ENCODE measurements at places on chromosomes 4 and X.

- DNase-seq: no peak
Measured at GRCh38 chr4:75142850-75143249, 209.9 kb downstream of the PARM1 start.

- DNase-seq: no peak
Measured at GRCh38 chr4:147037069-147037468, 91.4 kb upstream of the TTC29 start.

- no peak for DNase-seq
Measured at GRCh38 chr4:156248917-156249316, 295.3 kb upstream of the CTSO start.

DNA sequence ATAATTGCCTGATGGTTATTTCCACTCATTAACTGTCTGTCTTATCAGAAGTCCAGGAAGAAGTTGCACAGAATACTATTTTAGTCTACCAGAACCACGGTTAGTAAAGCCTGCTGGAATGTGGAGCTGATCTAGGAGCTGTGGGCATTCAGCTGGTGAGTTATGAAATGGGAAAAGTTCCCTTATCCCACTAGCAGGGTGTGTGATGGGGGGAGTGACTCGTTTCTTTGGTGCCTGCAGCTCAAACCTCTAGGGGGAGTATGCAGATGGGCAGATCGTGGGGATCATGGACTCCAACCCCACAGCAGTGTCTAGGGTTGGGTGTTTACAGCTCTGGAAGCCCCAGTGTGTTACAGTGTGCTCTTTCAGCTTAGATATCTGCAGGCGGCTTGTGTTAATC lies 305.7 kb upstream of the BOD1L1 start:
- DNase-seq: peak; percentile 25

DNA sequence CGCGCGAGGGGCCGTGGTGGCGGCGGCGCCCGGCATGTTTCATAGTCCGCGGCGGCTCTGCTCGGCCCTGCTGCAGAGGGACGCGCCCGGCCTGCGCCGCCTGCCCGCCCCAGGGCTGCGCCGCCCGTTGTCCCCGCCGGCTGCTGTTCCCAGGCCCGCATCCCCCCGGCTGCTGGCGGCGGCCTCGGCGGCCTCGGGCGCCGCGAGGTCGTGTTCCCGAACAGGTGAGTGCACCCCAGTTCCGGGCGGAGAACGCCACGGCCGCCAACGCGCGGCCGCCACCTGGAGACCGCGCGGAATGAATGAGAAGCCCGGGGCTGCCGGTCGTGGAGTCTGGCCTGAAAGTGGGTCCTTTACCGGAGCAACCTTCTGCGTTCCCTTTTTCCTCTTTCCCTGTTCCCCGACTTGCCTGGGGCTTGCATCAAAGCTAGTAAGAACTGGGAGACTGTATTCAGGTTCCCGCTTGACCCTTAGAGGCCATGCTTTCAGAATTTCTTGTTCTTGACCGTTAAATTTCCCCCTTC lies 429 bp downstream of the NOCT start:
- DNase-seq: no peak

DNA sequence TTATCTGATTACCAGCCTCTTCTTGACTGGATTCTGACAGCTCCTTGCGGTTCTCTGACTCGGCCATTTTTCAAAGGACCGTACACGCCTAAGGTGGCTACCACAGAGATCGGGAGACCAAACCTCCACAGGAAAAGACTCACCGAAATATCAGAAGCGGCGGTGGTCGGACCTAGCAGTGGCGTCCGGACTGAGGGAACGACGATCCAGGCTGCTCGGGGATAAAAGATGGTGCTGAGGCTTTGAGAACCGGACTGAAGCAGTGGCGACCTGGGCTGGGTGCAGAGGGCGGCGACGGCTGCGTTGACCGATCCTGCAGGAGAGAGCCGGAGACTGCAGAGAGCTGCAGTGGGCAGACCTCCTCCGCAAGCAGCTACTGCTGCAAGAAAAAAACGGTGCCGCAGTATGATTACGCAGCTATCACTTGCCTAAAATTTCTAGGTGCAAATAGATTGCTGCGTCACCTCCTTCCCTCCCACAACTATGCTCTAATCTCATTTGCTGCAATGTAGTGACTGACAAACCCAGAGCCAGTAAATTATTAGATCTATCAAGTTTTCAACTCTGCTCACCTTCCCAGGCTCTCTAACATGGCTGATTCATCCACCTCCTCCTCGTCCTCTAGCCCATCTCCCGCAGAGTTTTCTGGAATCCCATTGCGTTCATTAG lies at the start of gene NAP1L2:
Gene NAP1L2, minus strand, starts transcription at position 426 of the 669 bp plus-strand sequence. Its CDS starts 359 bp downstream, at position 67.
- DNase-seq: no peak

- no peak for DNase-seq
Measured at GRCh38 chr4:24877868-24878635, 34.8 kb downstream of the CCDC149 start.

DNA sequence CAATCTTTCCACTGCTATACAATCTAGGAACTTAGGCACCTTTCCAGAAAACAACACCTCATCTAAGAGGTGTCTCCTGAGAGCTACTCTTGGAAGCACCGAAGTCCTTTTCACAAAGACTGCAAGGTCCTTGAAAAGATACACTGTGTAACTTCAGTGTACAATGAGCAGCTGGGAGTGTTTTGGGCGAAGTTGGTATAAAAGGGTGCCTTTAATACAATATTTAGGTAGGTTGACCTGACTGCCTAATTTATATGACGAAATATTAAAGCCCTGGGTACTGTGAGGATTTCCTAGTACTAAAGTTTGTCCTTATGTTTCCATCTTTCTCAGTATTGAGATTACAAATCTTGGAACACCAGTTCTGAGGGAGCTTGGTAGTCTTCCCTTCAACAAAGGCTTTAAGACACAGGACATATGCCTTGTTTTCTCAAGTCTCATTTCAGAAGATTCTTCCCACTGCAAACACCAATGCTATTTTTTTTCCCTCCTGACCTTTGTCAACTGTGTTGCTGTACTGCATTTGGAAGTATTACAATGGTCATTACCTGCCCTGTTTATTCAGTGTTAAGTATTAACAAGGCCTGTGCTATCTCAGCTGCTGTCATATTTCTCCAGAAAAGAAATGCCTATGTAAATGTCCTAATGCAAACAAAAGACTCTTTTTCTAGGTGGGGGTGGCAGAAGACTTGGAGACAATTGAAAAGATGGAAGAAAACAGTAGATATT lies 134.2 kb downstream of the MAML3 start:
- no peak for DNase-seq

GRCh38 chr4:17280261-17281018 lies 231.4 kb downstream of the QDPR start:
- no peak for DNase-seq

- no peak for DNase-seq
Measured at GRCh38 chrX:39115166-39115565, 313.9 kb downstream of the MID1IP1 start.

DNA sequence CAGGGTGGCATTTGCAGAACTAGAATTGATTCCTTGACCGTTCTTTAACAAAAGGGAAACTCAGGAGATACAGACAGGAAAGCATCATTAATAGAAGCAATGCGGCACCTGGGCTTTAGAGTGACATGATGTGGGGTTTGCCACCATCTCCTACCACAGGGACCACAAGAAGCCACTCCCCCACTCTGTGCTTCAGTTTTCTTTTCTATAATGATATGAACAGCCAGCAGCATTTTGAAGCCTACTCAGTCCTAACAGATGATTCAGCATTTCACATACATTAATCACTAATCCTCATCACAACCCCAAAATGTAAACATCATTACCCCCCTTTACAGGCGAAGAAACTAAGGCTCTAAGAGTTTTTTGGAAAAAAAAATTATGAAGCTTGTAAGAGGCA lies 22.9 kb downstream of the CCDC149 start:
- no peak for DNase-seq

DNA sequence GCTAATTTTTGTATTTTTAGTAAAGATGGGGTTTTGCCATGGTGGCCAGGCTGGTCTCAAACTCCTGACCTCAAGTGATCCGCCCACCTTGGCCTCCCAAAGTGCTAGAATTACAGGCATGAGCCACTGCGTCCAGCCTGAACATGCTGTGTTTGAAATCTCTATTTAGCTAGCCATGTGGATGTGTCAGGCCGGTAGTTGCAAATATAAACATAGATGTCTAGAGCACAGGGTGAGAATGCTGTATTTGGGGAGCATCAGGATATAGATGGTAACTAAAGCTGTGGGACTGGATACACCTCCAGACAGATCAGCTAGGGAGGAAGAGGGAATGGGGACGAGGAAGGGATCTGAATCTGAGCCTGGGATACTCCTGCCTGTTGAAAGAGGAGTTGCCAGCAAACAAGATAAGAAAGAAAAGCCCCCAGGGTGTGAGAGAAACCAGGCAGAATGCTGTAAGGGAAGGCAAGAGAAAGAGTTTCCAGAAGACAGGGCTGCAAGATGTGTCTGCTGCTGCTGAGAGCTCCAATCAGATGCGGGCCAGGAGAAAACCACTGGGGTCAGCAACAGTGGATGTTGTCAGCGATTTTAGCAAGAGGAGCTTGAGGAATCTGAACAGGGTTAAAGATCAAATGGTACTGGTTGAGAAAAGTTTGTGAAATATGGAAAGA lies 177.4 kb downstream of the PALLD start:
- DNase-seq: no peak

GRCh38 chr4:127881563-127881864 lies 821 bp downstream of the PLK4 start:
- no peak for DNase-seq

DNA sequence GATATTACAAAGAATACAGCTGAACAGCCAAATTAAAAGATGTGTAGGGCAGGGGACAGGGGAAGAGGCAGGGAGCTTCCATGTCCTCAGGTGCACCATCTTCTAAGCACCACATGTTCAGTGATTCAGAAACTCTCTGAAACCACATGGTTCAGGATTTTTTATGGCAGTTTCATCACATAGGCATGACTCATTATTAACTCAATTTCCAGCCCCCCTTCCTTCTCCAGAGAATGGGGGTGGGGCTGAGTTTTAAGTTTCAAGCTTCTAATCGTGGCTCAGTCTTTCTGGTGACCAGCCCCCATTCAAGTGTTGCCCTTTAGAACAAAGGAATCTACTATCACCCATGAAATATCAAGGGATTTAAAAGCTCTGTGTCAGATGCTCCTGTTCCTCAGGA lies 317.8 kb upstream of the GALNT7 start:
- peak; percentile 61 for DNase-seq

- no peak for DNase-seq
Measured at GRCh38 chrX:107714206-107714891, 61.2 kb downstream of the TSC22D3 start.

DNA sequence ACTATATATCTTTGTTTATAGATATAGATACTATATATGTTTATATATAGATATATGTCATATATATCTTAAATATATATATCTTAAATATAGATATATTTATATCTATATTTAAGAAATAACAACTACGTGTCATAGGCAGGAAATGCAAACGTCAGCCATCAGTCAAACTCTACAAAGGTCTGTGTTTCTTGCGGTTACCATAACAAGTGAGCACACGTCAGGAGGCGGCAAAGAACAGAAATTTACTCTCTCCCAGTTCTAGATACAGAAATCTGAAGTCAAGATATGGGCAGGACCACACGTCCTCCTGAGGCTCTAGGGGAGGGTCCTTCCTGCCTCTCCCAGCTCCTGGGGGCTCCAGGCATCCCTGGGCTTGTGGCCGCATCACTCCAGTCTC lies 6.5 kb downstream of the PLCXD1 start:
- DNase-seq: no peak

GRCh38 chrX:153779891-153780677 lies 757 bp upstream of the SRPK3 start:
- DNase-seq: no peak

DNA sequence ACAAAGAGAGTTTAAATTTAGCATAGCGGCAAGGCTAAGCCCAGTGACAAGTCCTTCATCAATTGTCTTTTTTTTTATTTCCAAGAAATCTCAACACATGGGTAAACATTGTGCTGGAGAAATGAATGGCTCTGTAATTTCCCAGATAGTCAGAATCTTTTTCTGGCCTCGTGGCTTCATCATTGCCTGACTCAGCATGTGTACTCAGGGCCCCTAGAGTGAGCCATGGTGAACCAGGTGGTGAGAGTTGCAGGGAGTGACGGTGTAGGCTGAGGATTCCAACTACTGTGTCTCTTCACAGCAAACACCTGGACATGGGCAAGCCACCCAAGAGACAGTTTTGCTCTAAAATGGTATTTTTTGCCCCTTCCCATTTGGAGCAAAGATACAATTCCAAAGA lies 43.1 kb upstream of the UCP1 start:
- no peak for DNase-seq

DNA sequence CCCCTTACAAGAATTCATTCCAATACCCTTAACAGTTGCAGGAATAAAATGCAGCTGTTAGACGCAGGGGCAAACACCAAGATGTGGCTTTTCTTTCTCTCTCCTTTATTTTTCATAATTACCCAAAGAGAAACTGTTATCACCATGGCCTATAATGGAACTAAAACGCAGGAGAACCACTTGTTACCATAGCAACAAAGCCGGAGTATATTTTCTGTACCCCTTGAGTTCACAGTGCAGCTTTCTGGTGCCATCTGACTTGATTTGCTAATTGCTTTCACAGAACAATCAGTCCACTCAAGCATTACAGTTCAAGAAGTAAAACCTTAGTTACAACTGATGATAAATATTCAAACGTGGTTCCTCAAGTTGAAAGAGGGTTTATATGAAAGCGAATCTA lies 157.9 kb downstream of the AMELX start:
- no peak for DNase-seq

- no peak for DNase-seq
Measured at GRCh38 chrX:142680038-142680437, 345.7 kb upstream of the SPANXN4 start.

- no peak for DNase-seq
Measured at GRCh38 chrX:109351557-109351956, 130.3 kb downstream of the GUCY2F start.

DNA sequence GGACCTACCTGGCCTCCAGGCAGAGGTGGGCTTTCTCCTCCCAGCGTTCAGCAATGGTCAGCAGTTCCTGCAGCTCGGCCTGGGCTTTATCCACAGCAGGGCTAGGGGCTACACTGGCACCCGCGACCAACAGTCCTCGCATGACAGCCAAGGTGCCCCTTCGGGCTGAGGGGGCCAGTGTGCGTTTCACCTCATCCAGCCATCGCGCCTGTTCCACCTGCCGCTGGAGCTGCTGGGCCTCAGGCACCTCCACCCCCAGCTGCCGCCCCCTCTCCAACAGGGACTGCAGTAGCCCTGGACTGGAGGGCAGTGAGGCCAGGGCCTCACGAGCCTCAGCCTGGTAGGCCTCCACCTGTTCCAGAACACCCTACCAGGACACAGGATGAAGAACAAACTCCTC lies 28.3 kb downstream of the KDM5C start:
- DNase-seq: no peak

All from RCC 7860 (cell line).